ENCODE measurements at places on chromosomes 5 and 9.

DNA sequence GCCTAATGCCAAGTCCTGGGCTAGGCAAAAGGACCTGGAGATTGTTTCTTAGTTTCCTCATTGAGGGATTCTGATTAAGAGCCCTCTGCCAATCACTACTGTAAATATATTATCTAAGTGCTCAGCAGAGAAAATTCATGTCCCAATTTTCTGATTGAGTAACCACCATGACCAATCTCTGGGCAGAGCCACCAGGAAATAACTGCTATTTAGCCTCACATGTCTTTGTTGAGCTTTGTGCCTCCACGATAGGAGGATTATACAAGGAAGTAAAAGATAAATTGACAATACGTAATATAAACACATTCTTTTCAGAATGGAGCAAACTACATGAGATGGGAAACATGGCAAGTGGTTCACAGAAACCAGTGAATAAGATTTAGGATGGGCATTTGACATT lies 396.1 kb upstream of the PAPPA start:
- no peak for DNase-seq

- DNase-seq: no peak
Measured at GRCh38 chr9:36337002-36337401, 63.1 kb downstream of the RNF38 start.

- no peak for DNase-seq
Measured at GRCh38 chr9:107750741-107751566, 261.4 kb upstream of the KLF4 start.

DNA sequence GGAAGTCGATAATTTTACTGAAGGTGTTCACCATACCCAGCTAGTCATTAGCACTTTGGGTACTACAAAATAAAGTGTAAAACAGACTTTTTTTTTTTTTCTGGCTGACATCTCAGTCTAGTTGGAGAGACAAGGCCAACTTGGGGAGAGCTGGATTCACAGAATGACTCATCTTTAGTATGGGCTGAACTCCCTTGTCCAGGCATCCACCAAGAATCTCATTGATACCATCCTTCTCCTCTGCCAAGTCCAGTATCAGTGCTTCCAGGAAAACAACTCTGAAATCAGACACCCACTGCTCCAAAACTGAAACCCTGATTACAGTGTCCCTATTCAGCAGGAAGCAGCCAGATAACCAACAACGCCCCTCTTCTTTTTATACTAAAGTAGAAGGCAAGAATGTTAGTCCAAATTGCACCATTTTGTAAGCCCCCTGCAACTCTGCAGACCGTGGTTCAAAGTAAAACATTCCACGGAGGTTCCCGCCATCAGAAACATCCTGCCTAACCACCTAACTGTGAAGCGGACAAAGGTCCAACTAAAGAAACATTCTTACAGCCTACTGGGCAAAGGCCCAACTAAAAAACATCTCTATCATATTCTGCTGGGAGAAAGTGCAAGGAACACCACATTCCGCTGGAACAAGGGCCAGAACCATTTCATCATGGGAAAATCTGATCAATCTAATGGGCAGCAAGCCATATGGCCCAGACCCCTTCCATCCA lies 728.2 kb downstream of the BRINP1 start:
- no peak for DNase-seq

DNA sequence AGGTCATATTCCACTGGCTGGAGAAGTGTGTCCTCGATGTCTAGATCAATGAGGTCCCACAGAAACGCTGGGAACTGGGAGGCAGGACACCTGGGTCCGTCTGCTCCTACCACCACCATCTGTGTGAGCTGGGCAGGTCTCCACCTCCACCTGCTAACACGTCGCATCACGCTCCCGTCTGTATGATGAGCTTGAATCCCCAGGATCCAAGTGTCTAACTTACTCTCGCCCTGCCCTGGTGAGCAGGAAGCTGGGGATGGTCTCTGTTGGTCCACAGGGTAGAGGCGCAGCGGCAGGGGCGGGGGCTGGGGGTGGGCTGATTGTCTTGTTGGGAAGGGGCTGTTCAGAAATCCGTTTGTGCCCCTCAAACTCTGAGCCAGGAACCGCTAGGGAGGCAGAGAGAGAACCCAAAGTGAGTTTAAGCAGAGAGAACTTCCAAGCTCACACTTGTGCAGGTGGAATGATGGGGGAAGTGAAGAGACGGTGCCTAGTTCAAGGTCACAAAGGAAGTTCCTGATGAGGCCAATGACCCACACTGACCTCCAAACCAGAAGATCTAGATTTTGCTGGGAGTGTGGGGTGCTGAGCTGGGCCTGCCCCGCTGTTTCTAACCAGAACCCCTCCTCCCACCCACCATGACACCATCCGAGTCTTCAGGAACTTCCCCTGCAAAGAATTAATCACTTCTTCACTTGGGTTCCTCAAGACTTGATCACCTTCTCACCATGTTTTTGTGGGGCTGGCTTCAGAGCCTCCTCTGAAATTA lies 21.1 kb downstream of the ORM2 start:
- no peak for DNase-seq

DNA sequence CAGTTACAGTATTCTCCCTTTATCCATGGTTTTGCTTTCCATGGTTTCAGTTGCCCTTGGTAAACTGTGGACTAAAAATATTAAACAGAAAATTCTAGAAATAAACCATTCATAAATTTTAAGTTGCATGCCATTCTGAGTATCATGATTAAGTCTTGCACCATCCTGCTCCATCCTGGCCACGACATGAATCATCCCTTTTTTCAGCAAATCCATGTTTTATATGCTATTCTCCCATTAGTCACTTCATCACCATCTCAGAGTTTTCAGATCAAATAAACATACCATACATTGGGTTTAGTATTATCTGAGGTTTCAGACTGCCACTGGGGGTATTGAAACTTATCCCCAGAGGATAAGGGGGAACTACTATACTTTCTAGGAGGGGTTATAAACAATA lies 234.4 kb upstream of the ATP10B start:
- no peak for DNase-seq

DNA sequence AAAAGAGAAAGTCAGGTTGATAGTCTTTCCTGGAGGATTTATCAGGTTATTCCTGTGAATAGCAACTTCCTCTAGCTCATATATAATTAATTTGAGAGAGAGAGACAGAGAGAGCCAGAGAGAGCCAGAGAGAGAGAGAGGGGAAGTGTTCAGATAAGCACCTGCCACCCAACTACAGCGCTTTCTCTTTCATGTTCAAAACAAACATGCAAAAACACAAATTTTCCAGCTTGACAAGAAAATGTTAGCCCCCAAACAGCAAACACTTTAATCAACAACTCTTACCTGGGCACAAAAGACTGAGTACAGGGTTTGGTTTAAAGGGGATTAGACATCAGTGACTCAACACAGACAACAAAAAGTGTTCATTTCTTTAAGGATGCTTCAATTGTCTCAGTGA lies 61.7 kb upstream of the PLPP6 start:
- DNase-seq: no peak

- no peak for DNase-seq
Measured at GRCh38 chr9:69131682-69132081, 42.4 kb upstream of the TJP2 start.

- no peak for DNase-seq
Measured at GRCh38 chr5:79827159-79827629, 137.6 kb downstream of the CMYA5 start.

- DNase-seq: no peak
Measured at GRCh38 chr9:128470560-128470959, 14.8 kb downstream of the ODF2 start.

GRCh38 chr5:134175921-134176510 lies 734 bp downstream of the SKP1 start:
- no peak for DNase-seq

DNA sequence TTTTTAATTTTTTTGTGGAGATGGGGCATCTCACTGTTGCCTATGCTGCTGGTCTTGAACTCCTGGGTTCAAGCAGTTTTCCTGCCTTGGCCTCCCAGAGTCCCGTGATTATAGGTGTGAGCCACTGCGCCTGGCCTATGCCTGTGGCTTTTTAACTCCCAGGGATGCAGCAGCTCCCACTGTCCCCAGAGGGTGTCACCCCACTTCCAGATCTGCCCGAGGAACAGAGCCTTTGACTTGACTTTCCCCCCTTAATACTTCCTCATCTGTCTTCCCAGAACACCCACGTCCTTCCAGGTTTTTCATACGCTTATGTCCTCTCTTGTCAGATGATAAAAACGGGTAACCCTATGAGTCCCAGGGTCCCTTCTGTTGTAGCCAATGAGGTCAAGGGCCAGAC lies 7.6 kb upstream of the PRRC2B start:
- DNase-seq: no peak

DNA sequence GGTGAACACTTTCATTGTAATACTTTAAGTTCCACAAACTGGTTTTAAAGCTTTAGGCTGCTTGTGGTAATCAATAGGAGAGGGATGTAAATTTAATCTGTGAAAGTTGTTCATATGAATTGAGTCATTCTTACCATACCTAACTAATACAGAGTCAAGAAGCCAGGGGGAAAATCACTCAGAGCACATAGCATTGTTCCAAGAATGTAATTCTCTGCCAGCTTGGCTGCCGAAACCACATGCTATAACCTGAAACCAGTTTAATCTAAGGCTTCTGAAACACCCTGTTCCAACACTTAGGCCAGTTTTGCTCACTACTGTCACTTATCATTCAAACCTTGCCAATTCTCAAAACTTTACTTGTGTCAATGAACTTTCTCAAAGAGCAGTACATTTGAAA lies 528.8 kb upstream of the GRAMD2B start:
- no peak for DNase-seq

DNA sequence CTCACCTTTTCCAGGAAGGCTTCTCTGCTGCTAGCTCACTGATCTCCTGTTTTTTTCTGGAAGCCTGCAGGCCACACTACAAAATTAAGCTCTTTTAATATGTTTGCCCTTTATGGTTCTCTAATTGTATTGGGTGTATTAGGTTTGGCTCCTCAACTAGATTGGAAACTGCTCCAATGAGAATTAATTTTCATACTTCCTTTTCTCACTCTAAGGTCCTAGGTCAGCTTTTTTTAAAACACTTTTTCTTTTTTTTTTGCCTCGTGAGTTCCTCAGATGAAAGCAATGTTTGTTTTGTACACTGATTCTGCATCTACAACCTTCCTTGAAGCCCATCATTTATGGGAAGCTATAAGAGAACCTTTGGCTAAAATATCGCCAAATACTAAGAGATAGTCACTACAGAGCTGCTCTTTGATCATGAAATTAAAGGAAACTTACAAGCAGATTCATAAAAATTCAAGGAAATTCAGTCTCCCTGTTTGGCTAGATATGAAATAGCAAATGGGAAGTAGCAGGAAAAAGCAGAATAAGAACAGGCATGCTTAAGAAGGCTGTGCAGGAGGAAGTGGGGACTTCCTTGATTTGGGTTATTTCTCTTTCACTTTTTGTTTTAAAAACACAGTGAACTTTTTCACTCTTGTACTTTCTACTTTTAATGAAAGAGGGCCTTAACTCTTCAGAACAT lies 55.2 kb upstream of the FYB1 start:
- DNase-seq: no peak
